ENCODE measurements at places on chromosomes 3 and 15.

DNA sequence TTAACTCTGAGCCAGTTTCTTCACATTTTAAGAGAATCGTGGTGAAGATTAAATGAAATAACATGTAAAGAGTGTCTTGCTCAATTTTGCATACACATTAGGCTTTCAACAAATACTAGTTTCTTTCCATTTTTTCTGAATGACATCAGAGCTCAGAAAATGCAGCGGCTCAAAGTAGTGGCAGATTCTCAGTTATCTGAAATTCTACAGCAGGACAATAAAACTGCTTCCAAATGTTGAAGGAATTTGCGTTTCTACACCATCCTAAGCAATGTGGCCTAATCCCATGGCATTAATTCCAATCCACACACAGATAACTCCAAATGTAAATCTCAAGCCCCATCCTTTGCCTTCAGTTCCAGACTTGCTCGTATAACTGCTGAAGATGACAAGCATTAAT, 115.8 kb downstream of the PLCH1 start:
- no peak for DNase-seq

GRCh38 chr3:38085311-38085942, 46.4 kb downstream of the DLEC1 start:
- DNase-seq: no peak

GRCh38 chr3:179563271-179563783, 601 bp downstream of the ACTL6A start:
- DNase-seq: peak; percentile 70

DNA sequence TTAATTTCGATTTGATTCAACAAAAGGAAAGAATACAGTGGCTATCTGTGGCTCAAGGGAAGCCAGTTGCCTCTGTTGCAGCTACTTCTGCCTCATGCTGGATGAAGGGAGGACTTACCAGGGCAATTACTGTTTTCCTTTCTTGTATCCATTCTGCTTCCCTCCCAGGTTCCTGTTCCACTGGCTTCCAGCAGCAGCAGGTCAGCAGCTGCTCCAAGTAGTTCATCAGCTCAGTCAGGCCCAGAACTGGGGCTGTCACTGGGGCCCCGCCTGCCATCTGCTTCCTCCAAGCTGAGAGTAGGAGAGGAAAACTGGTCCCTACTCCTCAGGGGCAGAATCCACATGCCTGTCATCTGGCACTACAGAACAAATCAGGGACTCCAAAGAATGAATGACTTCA, 48.6 kb upstream of the ULK4 start:
- peak; percentile 15 for DNase-seq

DNA sequence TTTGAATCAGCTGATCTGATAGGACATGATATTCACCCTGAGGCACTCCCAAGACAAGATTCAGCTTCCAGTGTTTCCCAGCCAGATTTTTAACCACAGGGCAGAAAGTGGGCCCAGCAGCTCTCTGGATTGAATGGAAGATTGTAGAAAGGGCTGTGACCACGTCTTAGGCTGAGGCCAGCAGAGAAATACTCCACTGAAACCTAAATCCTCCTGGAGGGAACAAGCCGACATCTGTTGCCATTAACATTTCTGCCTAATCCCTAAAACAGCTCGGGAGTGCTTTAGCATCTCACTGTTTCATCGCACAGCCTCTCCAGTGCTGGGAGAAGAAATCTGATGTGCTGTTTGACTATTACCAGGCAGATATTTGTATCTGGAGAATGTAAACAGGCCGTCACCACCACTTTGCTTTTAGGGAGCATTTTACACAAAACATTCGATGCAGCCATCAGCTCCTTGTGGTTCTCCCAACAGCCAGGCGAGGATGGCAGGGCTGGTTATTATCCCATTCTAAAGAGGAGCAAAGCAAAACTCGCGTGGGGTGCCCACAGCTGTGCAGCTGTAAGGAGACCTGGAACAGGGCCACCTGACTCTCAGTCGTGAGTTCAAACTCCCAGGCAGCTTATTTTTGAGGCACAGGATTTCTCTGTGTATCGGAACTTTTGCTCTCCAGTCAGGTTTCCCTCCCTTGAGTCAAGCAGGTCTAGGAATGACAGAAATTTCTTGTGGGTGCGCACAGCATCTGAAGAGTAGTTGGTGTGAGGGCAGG, 117.4 kb downstream of the LIPC start:
- no peak for DNase-seq

DNA sequence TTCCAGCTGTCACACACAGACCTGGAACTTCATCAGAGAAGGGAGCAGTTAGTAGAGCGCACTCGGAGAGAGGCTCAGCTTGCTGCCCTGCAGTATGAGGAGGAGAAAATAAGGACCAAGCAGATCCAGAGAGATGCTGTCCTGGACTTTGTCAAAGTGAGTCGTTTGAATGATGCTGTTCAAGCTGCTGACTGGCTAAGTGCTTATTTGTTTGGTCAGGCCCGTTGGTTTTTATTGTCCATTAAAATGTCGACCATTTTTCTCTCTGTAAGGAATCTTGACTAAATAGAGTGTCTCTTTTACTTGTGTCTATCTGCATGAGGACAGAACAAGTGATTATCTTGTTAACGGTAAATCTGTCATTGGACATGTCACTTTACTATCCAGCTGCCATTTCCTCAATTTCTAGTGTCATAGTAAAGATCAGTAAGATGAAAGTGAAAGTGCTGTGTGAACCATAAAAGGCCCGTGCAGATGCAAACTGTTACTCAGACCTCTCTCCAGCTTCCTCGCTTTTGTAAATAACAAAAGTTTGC, 56.9 kb downstream of the LRCH3 start:
- no peak for DNase-seq

DNA sequence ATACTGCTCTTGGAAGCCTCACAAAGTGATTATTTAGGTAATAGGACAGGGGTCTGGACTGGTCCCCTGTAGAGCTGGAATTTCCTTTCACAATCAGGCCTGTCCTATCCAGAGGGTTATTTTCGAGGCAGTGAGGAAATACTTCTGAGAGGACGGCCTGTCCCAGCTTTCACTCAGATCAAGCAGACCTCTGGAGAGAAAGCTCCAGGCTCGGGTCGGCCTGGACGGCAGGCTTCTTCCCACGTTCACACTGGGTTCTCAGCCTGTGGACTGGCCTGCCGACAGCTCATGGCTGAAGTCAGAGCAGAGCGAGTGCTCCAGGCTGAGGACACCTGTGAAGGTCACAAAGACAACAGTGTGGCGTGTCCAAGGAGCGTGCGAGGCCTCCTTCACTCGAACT, 405.3 kb downstream of the VPS13C start:
- DNase-seq: no peak

GRCh38 chr3:115651087-115651486, 27.8 kb downstream of the GAP43 start:
- DNase-seq: no peak

GRCh38 chr15:68749793-68750192, 70.9 kb downstream of the ANP32A start:
- no peak for DNase-seq

- no peak for DNase-seq
These were observed 52.6 kb downstream of the HMG20A start for GRCh38 chr15:77473328-77473727.

DNA sequence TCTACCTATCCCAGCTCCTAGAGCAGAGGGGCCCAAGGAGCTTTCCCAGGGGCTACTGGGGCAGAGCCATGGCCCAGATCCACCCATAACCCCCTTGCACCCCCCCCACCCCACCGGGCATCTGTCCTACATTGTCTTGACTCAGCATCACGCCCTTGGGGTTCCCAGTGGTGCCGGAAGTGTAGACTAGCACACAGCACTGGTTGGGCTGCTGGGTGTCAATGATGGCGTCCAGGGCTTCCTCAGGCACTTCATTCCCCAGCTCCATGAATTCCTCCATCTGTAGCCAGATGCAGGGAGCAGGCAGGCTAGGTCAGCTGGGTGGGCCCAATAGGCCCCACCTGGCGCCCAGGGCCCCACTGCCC, 33.2 kb downstream of the IDH3A start:
- DNase-seq: no peak

DNA sequence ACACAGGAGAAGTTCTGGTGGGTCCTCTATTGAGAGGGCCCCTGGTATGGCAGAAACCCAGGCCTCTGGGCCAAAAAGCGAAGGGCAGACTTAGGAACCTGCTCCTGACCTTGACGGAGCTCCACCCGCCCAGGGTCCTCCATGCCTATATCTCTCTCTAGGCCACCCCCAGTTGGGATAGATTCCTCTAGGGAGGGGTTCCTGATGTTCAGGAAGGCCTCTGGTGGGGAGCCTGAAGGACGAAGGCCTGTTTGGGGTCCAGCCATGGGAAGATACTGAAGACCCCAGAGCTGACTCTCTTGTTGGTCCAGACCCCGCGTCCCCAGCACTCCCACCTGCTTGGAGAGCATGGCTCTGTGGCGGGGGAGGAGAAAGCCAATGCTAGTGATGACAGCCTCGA, 104.2 kb downstream of the CORO2B start:
- no peak for DNase-seq

- no peak for DNase-seq
These were observed 422.7 kb downstream of the PLCL2 start for GRCh38 chr3:17307482-17307881.

GRCh38 chr3:89867286-89867685, 759.9 kb downstream of the EPHA3 start:
- DNase-seq: no peak

DNA sequence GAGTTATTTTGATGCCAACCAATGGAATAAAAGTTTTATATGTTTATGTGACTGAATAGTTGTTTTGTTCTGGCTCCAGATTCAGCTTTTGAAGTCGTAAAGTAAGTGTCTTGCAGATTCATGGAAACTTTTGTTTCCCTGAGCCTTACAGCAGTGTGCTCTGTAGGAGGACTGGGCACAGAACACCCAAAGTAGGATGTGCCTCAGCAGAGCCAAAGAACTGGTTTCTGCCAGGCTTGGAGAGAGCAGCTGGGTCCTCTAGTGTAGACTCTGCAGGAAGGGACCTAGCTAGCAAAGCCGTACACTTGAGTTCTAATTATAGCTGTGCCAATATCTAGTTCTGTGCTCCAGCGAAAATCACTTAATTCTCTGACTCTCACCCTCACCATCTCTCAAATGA, 261.2 kb upstream of the DNAJC19 start:
- no peak for DNase-seq

GRCh38 chr3:98971169-98971681, 69.7 kb upstream of the DCBLD2 start:
- DNase-seq: no peak

- DNase-seq: no peak
These were observed 11.6 kb downstream of the OXTR start for GRCh38 chr3:8757551-8758518.

GRCh38 chr3:101976473-101976872, 127.2 kb downstream of the NFKBIZ start:
- DNase-seq: no peak

DNA sequence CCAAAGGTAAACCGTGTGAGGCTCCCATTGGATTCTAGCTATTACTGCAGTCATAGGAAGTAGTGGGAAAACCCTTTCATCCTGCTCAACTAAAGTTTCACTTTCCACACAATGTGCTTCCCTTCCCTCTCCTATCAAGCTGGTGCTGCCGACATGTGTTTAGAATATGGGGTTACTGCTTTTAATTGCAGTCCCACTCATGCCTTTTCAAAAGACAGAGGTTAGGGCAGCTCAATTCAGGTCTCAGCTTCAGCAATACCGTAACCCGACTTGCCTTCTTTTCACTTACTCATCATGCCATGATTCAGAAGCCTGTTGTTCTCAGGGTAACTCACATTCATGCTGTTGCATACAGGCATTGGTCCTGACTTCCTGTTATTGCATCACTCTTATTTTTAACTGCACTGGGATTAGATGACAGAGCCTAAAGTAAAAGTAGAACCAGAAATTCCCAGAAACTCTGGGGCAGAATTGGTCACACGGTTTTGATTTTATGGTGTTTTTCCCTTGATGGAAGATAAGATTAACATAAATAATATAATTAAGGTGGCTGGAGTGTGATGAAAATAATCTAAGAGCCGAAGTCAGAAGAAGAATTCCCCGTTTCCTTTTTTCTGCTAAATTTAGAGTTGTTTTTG, 45.7 kb downstream of the C2CD4B start:
- no peak for DNase-seq

DNA sequence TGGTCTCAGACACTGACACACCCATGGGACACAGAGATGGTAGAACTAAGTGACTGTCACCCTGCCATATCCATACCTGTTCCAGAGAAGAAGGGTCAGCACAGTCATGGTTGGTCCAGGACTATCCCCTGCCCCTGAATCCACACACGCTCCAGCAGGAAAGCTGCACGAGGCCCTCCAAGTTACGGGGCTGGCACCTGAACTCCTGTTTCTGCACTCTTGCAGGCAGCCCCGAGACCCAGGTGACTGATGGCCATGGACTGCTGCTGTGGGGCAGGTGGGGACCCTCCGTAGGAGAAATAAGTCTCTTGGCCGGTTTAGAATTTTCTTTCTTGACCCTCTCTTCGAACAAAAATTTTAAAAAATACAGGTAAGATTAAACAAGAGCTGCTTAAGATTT, 30.6 kb downstream of the CHDH start:
- DNase-seq: no peak

DNA sequence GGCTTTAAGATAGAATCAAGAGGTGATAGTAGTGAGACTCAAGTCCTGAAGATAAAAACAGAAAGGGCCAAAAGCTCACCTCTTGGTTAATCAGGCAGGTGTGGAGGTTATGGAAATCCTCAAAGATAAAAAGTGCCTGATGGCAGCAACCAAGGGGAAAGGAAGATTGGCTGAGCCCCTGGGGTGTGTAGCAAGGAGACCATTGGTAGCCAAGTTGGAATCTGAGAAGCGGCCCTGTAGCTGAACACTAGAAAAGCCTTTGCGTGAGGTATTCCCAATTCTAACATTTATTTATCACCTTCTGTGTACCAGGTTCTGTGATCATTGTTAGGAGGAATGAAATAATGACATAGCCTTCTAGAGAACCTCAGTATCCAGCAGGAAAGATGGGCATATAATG, 98.9 kb downstream of the ZNF609 start:
- DNase-seq: no peak

DNA sequence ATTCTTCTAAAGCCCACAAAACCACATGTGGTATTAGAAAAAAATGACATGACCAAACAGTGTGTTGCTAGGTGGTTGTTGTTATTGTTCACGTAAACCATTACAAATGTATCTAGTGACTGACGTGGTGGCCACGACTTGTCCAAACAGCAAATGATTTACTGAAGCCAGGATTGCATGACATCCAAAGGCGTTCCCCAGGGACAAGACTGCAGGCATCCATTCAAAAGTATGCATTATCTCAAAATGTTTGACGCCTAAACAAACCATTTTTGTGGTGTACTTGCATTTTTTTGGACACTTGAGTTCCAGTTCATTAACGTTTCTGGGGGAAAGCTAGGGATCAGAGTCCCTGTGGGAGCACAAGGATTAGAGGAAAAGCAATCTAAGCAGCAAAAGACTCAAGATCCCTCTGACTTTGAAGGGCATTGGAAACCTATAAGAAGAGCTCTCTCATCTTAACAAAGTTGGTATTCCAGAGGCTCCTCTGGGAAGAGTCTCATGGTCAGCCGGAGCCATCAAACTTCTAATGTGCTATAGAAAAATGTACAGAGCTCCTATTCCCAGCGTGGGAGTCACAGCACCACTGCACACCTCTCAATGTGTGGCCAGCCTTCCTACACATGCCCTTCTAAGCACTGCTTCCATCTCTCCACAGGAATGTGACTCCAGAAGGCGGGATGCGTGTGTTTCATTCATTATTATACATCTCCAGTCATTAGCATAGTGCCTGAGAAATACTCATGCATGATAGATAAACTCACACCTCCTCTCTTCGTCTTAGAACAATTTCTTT, 62.9 kb downstream of the FBN1 start:
- peak; percentile 8 for DNase-seq

Data from nephron progenitor cell (in vitro differentiated cells).